ENCODE measurements at places on chromosomes 6 and 20. TPM values are rescaled to one million over a fixed set of nuclear protein-coding genes. Genes with fewer than 3 reads are reported as not detected.

The PSORS1C2 gene
- not detected for total RNA-seq

The OSTM1 gene
- 22.7 TPM for total RNA-seq

The CD93 gene
- 429 TPM for total RNA-seq

The RBM24 gene
- 1.2 TPM for total RNA-seq

The UST gene
- 0.16 TPM for total RNA-seq

The HAO1 gene
- not detected for total RNA-seq

The TCF15 gene
- total RNA-seq, result 3.7 TPM

The AVP gene
- not detected for total RNA-seq

The FNDC11 gene
- total RNA-seq, result 1.1 TPM

The FOXF2 gene
- total RNA-seq, result not detected

The TINAG gene
- not detected for total RNA-seq

The COL20A1 gene
- not detected for total RNA-seq

The TREM1 gene
- total RNA-seq, result not detected

The HLA-DOA gene
- not detected for total RNA-seq

The OR12D1 gene
- not detected for total RNA-seq

The SNPH gene
- total RNA-seq, result 3.7 TPM

The SLC2A10 gene
- total RNA-seq, result 3.7 TPM

The MRAP2 gene
- total RNA-seq, result 0.57 TPM

The MAFB gene
- 3.4 TPM for total RNA-seq

The WFDC12 gene
- not detected for total RNA-seq

The CCM2L gene
- total RNA-seq, result 27.3 TPM

The SIRPD gene
- not detected for total RNA-seq

The SERPINB1 gene
- 46.9 TPM for total RNA-seq

The KIZ gene
- total RNA-seq, result 4.2 TPM

The CLPSL2 gene
- total RNA-seq, result not detected

The ADGRF5 gene
- 276 TPM for total RNA-seq

The STXBP5 gene
- total RNA-seq, result 12.8 TPM

The RIPOR2 gene
- 1.1 TPM for total RNA-seq

The KIF25 gene
- 0.49 TPM for total RNA-seq

All from bladder microvascular endothelial cell (primary cell).